Activated CD8-positive, alpha-beta T cell treated with anti-CD3 and anti-CD28 coated beads, Interleukin-2, amount 10 ng/mL, durations not matched to agents 7 days and 5 days (primary cell): ENCODE measurements at places on chromosomes 7 and 10. TPM values are rescaled to one million over a fixed set of nuclear protein-coding genes. Genes with fewer than 3 reads are reported as not detected.

The AGBL3 gene
- total RNA-seq: 3.6 TPM

The PLAC9 gene
- not detected for total RNA-seq

The CRPPA gene
- 0.74 TPM for total RNA-seq

The LIPM gene
- not detected for total RNA-seq

The PPP1R3C gene
- total RNA-seq: not detected

The COL28A1 gene
- not detected for total RNA-seq

The SUPV3L1 gene
- total RNA-seq: 35.5 TPM

The TMEM270 gene
- total RNA-seq: not detected

The CDHR3 gene
- 0.92 TPM for total RNA-seq

The FAM25A gene
- not detected for total RNA-seq

The C7orf33 gene
- not detected for total RNA-seq

The NEBL gene
- total RNA-seq: not detected

The CYP2C9 gene
- total RNA-seq: not detected

The ATP6V0A4 gene
- total RNA-seq: not detected

The LIPJ gene
- not detected for total RNA-seq

The ASIC3 gene
- total RNA-seq: 2.8 TPM

The MYO1G gene
- total RNA-seq: 435 TPM

The FAM237B gene
- total RNA-seq: not detected

The EBF3 gene
- not detected for total RNA-seq

The YKT6 gene
- 70.2 TPM for total RNA-seq

The RTKN2 gene
- total RNA-seq: 2.6 TPM

The C10orf62 gene
- not detected for total RNA-seq

The PNLIPRP2 gene
- total RNA-seq: not detected

The FEZF1 gene
- total RNA-seq: not detected

The MMP21 gene
- not detected for total RNA-seq

The ZNF32 gene
- 16.5 TPM for total RNA-seq

The TFEC gene
- total RNA-seq: 0.73 TPM

The ANKRD30A gene
- not detected for total RNA-seq

The WASHC2A gene
- total RNA-seq: 31.0 TPM

The PLEKHS1 gene
- not detected for total RNA-seq

The FLNC gene
- total RNA-seq: not detected

The ANKRD2 gene
- total RNA-seq: not detected

The FAM25G gene
- not detected for total RNA-seq

The IFIT3 gene
- 43.7 TPM for total RNA-seq

The TMED4 gene
- 63.8 TPM for total RNA-seq

The TMEM225B gene
- total RNA-seq: 1.4 TPM

The CNTNAP2 gene
- not detected for total RNA-seq

The SFRP5 gene
- total RNA-seq: 0.24 TPM

The HELLS gene
- total RNA-seq: 164 TPM

The CTAGE6 gene
- 0.44 TPM for total RNA-seq

The OPTN gene
- 72.4 TPM for total RNA-seq

The GPR85 gene
- total RNA-seq: not detected

The HOXA10 gene
- total RNA-seq: not detected

The SPDYE5 gene
- total RNA-seq: not detected

The GPR146 gene
- 2.7 TPM for total RNA-seq

The UPK3BL2 gene
- 24.1 TPM for total RNA-seq

The SMKR1 gene
- 1.6 TPM for total RNA-seq

The CALHM1 gene
- 1.8 TPM for total RNA-seq

The HSPA12A gene
- total RNA-seq: not detected

The PRSS37 gene
- total RNA-seq: not detected
